ENCODE measurements at places on chromosomes 6 and 20.

- peak; percentile 84 for DNase-seq
These were observed at the start of gene MYBL2 for GRCh38 chr20:43666376-43667328. MYBL2 (plus strand) TSS chr20:43667114; CDS start chr20:43667284, 170 bp downstream.

GRCh38 chr20:13002251-13002650, 6.5 kb upstream of the SPTLC3 start:
- no peak for DNase-seq

DNA sequence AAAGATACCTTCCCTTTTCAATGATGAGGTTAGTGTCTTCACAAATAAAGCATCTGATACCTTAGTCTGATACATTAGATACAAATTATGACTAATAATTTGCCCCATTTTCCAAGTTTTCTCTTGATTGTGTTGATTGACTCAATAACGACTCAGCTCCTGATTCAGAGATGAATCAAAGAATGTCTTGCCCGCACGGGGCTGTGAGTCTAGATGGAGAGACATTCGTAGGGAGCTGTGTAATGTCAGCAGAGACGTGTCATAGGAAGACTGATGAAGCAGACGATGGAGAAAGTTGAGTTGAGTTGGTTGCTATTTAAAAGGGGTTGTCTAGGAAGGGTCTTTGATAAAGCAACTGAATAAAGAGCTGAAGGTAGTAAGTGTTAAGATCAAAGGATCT, 78.2 kb downstream of the TSHZ2 start:
- DNase-seq, result no peak

DNA sequence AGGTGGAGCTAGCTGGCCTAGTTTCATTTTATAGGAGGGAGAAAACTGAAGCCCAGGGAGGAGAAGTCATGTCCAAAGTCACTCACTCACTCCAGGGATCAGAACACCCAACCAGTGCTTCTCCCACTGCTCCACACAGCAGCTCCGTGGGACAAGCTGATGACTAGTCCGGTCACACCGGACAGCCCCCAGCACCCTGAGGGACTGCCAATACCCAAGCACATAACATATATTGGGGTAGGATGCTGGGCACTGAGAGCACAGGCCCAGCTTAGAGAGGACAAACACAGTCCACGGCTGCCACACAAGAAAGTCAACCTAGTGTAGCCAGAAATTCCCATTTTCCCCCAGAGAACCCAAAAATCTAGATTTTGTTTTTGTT, 5.7 kb downstream of the RRBP1 start:
- no peak for DNase-seq

DNA sequence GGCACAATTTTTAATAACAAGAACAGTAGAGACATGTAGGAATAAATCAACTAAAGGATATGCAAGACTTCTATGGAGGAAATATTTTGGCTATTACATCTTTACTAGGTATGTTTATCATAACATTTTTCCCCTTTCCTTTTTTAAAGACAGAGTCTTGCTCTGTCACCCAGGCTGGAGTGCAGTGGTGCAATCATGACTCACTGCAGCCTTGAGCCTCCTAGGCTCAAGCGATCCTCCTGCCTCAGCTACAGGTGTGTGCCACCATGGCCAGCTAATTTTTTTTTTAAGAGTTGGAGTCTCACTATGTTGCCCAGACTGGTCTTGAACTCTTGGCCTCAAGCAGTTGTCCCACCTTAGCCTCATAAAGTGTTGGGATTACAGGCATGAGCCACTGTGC, 37.0 kb downstream of the AKAP7 start:
- DNase-seq, result no peak

- no peak for DNase-seq
These were observed 78.3 kb downstream of the ZDHHC14 start for GRCh38 chr6:157459327-157459726.

GRCh38 chr6:89375427-89376267, 23.1 kb upstream of the UBE2J1 start:
- DNase-seq, result peak; percentile 90

DNA sequence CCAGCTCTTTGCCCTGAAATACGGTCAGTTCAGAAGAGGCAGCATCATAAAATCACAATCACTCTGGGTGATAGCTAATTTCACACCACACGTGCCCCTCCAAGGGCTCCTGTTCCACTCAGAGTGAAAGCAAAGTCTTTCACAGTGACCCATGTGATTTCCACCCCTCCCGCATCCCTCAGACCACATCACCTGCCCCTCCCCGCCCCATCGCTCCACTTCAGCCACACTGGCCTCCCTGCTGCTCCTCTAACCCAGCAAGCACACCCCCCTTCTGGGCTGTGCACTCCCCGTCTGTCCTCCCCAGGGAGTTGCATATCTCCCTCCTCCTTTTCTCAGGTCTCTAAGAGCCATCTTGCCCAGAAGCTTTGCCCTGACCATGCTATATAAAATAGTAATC, 74.5 kb downstream of the PSMG4 start:
- no peak for DNase-seq

GRCh38 chr20:13158369-13158768, 62.7 kb upstream of the ISM1 start:
- DNase-seq, result no peak

- DNase-seq, result no peak
These were observed 3.2 kb upstream of the NDUFAF4 start for GRCh38 chr6:96900873-96901272.

GRCh38 chr6:11206576-11206975, 25.9 kb downstream of the NEDD9 start:
- DNase-seq, result no peak

- no peak for DNase-seq
These were observed 49.1 kb upstream of the PRDM1 start for GRCh38 chr6:106037060-106037459.

DNA sequence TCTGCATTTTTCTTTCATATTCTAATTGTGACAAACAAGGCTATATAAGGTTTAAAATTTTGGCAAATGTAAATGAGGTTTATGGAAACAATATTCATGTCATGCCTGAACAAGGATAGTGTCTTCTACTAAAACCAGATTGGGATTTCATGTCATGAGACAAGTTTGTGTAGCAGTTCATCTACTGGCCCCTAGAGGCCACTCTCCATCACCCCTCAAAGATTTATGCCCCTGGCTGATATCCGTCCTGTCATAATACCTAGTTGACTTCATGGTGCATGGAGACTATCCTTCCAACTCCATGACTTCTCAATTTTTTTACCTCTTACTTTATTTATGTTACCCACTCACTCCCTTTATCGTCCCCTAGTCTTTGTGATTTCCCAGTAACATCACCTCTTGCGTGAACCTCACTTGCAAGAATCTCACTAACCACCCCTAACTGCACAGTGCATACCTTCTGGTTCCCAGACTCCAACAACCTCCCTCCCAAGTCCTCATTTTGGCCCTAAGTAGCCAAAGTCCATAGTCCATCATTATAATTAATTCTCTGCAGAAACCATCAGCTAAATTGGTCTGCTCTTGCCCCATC, 179.8 kb downstream of the TASP1 start:
- peak; percentile 59 for DNase-seq

DNA sequence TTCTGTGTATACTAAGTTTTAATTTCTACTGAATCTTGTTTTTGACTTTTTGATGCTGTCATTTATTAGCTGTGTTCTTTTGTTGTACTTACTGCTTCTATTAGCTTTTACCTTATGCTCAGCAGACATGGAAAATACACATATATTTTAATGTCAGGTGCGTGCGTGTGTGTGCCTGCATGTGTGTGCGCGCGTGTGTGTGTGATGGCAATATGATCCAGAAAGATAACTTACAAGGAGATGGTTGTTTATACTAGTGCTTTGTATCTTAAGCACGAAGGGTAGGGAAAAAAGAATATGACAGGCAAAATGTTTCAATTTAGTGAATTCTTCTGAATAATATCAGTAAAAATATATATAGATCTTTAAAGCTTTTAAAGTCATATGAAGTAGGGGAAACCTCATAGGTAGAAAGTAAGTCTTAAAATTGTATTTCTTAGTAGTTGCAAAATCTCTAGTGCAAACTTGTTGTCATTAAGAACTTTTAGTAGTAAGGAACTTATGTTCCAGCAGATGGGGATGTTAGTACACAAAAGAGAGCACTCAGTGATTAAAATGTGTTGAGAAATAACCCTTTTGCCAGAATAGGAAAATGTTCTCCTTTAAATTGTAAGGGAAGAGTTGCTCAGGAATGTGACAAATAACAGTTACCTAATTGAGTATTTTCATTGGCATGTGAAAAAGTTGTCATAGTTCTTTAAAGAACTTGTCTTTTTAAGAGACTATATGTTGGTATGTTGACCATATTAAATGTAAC, 13.2 kb downstream of the QKI start:
- DNase-seq, result peak; percentile 58

- DNase-seq, result peak; percentile 64
These were observed 290.6 kb upstream of the ZNF337 start for GRCh38 chr20:25987073-25987927.

DNA sequence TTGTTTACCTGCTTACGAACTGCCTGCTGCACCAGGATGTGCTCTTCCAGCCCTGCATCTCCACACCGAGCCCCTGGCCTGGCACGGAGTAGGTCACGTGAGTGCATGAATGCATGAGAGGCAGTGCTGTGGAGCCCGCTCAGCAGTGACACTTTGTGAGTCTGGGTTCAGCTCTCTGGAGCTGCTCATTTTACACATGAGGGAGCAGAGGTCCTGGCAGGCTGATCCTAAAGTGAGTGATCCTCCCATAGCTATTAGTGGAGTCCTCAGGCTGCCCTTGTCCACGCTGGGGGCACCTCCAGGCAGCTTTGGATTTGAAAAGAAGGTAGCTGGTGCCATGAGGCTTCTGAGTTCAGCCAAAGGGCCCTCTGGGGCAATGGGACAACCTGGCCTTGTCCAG, 64.2 kb downstream of the EDN3 start:
- no peak for DNase-seq

DNA sequence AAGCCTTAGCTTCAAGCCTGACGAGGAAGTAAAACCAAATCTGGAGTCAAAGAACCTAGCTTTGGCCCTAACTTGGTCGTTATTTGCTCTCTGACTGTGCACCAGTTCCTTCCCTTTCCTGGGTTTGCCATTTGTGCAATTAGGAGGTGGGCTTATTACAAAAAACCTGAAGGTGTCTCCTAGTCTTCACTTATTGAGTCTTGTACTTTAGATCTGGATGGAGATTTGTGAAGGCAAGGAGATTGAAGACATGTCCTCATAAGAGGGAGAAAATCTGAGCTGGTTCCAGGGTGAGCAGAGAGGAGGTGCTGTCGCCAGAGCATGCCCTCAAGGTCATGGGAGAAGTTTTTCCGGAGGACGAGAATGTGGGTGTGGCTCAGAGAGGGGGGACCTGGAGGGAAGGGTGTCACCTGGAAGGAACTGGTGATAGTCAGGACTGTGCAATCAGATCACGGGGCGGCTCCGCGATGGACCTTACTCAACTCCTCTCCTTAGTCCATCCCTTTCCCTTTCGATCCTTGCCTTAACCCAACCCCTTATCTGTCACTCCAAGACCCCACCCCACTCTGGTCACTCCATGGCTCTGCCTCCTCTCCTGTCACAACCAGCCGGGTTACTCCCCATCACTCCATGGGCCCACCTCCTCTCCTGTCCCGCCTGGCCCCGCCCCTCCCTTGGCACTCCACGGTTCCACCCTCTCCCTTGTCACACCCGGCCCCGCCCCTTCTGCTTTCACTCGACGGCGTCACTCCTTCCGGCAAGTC, 588 bp upstream of the ACSS2 start:
- DNase-seq, result peak; percentile 88
